Cardiac fibroblast (primary cell): ENCODE measurements at places on chromosomes 11 and 22.

GRCh38 chr11:47987310-47987709 is 7.0 kb downstream of the PTPRJ start:
- no peak for DNase-seq

- DNase-seq = no peak
Measured at GRCh38 chr22:49009359-49010063, 818.2 kb downstream of the BRD1 start.

DNA sequence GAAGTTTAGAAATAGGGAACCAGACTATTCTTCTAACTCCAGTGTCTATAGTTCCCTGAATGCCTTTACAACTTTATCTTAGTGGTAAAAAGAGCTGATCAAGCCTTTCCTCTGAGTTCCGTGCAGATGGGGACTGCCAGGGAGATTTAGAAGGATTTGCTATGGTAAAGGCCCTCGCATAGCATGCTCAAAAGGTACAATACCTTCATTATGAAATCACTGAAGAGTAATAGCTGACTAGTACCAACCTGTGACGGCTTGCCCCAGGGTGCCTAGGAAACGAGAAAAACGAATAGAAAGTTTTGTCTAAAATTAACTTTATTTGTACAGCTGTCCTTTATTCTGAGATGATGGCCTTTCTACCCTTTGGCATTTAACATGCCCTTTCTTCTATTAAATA is 150.1 kb upstream of the ARHGAP42 start:
- DNase-seq = no peak

DNA sequence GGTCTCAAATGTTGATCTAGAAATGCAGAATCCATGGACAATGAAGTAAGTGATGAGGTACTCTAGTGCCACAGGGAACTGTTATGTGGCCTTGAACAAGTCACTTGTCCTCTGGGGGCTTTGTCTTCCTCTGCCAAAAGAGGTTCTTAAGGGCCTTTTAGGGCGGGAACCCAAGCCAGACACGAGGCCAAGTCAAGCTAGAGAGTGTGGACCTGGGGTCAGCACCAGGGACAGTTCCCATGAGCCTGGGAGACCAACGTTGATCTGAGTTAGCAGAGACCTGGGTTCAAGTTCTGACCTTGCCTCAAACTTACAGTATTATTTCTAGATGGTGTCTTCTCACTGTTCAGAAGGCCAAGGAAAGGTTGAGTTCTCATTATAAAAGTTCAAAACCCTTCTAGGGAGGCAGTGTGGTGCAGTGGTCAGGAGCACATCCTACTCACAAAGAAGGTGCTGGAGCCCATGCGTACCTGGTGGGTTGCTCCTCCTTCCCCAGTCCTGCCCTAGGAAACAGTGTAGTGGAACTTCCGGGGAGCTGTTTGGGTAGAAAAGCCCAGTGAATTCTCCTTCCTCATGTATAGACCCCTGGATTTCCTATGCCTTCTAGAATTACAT is 121.5 kb downstream of the CHST1 start:
- DNase-seq = peak; percentile 40

DNA sequence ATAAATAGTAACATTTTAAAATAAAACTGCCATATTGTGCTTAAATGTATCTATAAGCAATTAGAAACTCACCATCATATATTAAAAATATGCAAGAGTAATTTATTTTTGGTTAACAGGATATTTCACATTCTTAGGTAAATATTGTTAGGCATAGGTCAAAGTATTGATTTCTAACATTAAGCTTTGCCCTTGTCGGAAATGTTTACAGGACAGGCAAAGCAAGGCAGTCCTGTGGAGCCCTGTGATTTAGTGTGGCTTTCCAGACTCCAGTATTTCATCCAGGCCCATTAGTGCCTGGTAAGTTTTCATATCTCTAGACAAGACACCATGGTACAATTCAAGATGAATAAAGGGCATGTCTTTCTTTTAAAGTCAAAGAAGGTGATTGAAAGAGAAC is 114.9 kb upstream of the LARGE1 start:
- DNase-seq = no peak

DNA sequence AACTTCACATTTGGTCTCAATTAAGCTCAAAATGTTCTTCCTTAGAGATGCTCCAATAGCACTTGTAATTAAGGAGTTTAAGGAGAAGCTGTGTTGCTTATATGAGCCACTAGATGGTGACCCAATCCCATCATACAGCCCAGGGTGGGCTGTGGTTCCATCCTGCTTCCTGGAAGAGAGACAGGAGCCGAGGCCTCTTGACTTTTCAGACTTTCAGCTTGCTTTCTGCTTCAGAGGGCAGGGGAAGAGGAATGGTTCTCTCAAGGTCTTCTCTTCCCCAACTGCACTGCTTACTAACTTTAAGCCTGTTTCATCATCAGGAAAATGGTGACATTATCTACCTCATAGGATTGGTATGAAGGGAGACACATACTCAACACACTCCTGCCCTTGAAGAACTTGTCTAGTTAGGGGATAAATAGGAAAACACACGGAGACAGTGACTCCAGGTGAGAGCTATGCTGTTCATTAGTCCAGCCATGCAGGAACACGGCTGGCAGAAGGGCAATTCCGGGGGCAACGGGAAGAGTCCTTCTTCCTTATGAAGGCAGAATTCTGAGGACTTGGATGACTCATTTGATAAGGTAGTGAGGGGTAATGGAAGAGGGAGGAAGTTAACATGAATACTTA is 20.1 kb downstream of the TMEM218 start:
- DNase-seq = peak; percentile 86

- no peak for DNase-seq
Measured at GRCh38 chr22:23145878-23146470, 697 bp downstream of the RAB36 start.

GRCh38 chr22:37898441-37899181 is 7.5 kb upstream of the MICALL1 start:
- DNase-seq = no peak

DNA sequence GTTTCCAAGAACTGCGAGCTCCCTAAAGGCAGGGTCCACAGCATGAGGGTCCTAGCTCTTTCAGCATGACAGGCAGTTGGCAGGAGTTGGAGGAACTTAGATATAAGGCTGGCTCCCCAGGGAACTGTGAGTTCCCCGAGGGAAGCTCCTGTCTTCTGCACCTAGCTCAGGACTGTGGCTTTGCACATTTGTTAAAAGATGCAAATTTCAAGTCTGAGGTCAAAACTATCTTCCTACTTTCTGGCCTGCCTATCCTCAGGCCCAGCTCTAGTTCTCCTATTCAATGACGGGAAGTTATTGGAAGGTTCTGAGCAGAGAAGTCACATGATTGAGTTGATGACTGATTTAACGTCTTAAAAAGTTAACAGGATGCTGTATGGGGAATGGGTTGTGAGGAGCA is 11.7 kb upstream of the UCP3 start:
- DNase-seq = no peak

GRCh38 chr11:19951558-19952115 is 208.6 kb downstream of the DBX1 start:
- peak; percentile 72 for DNase-seq

DNA sequence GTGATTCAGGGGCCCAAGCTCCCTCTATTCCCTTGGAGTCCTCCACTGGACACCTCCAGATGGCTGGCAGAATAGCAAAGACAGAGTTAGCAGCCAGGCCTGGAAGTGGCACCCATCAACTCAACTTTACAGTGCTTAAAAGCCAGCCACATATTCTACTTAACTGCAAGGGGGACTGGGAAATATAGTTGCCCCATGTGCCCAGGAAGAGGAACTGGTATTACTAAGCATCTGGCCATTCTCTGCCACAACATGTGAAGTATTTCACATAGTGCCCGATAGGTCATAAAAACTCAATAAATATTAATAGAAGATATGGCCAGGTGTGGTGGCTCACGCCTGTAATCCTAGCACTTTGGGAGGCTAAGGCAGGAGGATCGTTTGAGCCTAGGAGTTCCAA is 5.5 kb upstream of the IL10RA start:
- DNase-seq = no peak

GRCh38 chr11:107619926-107620325 is 29.0 kb downstream of the ELMOD1 start:
- peak; percentile 1 for DNase-seq

- no peak for DNase-seq
Measured at GRCh38 chr11:126214441-126214840, 2.9 kb downstream of the FAM118B start.

GRCh38 chr11:1825039-1825740 is 9.6 kb upstream of the SYT8 start:
- DNase-seq = peak; percentile 56

- peak; percentile 91 for DNase-seq
Measured at GRCh38 chr11:133934599-133935550, 21.9 kb downstream of the IGSF9B start.

- no peak for DNase-seq
Measured at GRCh38 chr11:4190519-4190918, 95.9 kb downstream of the RRM1 start.

- DNase-seq = no peak
Measured at GRCh38 chr11:109304159-109304558, 117.8 kb upstream of the C11orf87 start.

GRCh38 chr11:95058621-95059020 is 8.1 kb upstream of the SRSF8 start:
- DNase-seq = no peak

- no peak for DNase-seq
Measured at GRCh38 chr11:120908461-120909181, 115.3 kb upstream of the TBCEL start.
